ENCODE measurements at places on chromosomes 2 and 18.

GRCh38 chr2:147665105-147665504, 179.7 kb upstream of the ACVR2A start:
- no peak for DNase-seq

GRCh38 chr18:57080479-57080878, 66.4 kb upstream of the BOD1L2 start:
- no peak for DNase-seq

DNA sequence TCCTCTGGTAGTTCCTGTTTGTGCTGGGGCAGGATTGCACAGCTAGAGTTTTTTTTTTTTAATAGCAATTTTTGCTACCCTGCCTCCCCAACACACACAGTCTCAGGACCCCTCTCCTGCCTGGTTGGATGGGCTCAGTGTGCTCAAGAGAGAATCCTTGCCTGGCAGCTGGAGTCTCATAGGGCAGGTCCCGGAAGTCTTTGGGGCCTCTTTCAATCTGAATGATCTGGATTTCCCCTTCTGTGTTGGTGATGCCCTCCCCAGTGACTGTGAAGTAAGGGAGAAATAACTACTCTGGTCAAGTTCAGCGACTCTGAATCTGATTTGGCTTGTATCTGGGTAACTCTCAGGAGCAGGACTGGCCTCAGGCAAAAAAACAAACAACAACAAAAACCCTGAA, 220.6 kb upstream of the LRRTM1 start:
- DNase-seq: no peak

DNA sequence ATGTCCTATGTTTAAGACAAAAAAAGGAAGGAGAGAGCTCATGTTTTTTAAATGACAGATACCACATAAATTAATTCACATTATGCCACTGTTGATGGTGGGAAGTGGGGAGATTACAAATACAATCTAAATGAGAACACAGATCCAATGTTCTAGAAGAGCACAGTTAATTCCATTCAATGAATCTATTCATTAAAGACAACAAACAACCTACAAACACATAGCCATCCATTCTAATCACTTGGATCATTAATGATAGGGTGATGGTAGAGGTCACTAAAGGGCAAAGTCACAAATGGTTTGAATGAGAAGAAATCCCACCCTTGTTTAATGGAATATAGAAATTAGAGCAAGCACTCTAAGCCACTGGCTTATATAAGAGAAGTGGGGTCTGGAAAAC, 21.7 kb downstream of the HNRNPA3 start:
- no peak for DNase-seq

DNA sequence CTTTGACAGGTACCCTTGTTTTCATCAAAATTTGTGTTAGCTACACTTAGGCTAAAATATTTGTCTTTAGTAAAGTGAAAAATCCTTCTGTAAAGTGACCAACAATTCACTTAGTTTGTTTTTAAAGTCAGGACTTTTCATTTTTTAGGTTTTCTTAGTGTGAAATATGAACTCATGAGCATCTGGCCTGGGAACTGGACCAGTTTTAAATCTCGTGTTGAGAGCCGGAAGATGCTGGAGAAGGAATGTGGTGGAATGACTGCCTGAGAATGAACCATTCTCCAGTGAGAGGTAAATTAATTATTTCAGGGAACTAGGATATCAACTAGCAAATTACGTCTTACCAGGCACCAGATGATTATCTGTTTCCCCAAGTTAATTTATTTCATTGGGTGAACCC, 305.7 kb downstream of the AGPS start:
- DNase-seq: no peak

DNA sequence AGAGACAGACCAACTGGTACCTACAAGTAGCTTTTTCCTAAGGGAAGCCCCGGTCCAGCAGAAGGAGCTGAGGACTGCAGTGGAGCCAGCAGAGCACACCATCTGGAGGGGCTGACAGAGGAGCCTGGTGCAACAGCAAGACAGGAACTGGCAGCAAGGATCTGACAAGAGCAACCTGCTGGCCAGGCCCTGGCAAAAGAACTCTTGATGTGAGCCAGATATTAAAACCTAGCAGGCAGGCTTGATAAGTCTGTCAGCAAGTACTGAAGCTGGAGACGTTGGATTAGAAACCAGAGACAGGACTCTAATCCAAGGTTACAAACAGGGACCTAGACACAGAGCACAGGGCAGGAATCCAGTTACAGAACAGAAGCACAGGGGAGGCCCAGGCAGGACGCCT, 260.7 kb upstream of the MGAT5 start:
- no peak for DNase-seq

DNA sequence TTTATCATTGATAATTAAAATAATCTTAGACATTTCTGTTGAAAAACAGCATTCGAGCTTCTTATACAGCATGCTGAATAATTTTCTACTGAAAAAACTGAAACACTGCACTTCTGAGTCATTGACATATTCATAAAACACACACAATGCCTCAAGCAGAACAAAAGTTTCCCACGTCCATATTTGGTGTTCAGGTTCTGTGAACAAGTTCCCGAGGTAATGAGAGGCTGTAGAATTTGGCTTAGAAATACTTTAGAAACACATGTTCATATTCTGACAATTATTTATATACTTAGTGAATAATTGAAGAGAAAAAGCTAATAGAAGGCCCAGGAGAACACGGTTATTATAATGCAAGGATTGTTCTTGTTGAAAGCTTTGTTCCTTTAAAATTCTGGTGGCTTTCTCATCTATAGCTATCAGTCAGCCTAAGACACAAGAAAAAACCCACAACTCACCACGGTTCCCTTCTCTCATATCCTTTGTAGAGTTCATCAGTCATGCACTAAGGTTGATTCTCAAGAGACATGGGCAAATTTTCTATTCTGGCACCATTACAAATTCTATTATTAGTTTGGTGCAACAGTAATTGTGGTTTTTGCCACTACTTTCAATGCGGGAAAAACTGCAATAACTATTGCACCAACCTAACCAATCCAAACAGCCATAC, 194.4 kb downstream of the TMX3 start:
- DNase-seq: no peak

DNA sequence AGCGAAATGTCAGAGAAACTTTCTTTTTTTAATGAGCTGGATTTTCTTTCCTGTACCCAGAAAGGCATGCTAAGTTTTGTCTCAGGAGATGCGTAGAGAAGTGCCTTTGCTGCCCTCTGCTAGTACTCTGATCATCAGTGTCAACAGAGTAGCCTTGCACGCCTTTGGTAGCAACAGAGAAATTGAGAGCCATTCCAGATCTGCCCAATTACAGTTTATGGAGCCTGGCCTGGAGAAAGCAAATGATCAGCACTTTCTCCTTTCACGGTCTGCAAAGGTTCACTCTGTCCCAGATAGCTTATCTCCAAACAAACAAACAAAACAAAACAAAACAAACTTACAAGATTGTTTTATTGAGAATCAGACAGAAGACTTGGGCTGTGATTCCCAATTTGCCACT, 792.8 kb upstream of the PIK3C3 start:
- DNase-seq: no peak

DNA sequence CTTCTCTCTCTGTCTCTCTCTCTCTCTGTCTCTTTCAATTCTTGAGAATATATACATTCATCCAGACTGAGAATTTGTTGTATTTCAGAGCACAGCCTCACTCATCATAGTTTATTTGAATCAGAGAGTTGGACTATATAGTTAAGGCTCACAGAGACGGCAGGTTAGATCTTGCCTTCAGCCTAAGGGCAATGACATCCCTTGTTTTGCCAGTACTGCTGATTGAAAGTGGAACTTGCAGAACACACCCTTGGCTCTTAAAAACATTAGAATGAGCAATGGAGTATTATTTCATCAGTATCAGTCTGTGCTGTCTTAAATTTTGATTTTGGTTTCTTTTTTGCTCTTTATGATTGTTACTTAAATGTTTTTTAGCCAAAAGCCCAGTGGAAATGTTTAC, 62.0 kb upstream of the DSG1 start:
- DNase-seq: no peak

DNA sequence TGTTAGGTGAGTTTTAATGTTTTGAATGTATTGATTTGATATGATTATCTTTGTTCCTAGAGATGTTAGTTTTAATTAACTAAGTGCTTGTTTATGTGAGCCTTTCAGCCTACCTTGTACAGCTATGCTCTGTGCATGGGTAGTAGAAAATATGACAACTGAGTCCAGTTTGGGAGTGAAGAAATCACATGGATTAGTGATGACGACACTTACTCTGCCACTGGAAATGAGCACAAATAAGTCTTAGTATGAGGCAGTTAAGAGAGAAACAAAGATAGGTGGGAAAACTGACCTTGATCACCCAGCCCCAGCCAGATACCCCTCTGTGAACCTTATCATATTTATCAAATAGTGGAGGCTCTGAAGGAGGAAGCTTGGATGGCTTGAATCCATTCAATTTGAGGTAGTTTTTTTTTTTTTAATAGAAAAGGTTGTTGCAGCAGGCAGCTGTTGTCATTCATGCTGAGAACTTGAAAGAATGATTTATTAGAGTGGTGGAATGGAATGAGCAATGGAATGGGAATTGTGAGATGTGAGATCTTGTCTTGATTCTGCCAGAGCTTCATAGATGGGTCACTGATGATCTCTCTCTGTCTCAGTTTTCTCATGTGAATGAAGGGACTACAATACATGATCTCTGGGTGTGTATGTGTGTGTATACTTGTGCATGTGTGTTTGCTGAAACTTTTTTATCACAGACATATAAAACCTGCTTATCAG, 96.4 kb downstream of the MAP3K20 start:
- no peak for DNase-seq

DNA sequence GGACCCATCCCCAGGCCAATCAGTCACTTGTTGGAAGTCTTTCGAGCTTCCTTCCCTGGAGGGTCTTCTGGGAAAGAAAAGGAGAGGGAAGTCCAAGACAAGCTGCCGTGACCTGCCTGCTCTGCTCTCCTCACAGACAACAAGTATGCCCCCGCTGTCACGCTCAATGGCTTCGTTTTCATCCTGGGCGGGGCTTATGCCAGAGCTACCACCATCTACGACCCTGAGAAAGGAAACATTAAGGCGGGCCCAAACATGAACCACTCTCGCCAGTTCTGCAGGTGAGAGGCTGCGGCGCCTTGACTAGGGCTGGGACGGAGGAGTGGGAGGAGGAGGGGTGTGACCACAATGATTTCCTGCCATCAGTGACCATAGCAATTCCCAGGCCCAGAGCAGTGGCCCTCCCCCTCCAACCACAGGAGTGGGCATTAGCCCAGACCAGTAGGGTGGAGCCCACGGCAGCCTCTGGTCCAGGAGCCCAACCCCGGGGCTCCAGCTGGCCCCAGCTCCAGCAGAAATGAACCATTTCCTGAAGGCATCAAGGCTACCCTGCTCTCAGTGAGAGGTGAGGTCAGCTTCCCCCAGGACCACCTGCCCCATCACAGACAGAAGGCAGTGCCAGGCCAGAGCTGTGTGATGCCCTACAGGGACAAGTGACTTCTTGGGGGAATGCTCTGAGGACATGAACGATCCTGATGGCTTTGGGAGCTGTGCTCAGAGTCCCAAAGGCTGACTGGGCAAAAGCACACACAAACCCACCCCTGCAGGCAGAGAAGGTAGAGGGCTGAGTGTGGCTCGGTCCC, 223.1 kb downstream of the ATAD2B start:
- no peak for DNase-seq

DNA sequence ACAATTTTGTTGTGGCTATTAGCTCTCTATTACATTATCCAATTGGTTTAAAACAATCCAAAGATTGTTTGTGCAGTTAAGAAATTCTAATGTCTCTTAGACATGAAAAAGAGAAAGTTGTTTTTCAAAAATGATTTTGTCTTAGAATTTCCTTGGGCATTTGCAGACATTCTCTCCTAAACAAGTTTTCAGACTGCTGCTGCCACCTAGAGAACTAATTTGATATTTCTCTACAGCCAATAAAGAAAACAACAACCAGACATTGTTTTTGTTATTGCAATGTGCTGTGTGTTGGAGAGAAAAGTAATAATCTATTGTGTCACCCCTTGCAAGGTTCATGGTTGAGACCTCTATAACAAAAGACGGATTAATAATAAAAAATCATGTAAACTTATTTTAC, 119.0 kb upstream of the SYT4 start:
- no peak for DNase-seq

DNA sequence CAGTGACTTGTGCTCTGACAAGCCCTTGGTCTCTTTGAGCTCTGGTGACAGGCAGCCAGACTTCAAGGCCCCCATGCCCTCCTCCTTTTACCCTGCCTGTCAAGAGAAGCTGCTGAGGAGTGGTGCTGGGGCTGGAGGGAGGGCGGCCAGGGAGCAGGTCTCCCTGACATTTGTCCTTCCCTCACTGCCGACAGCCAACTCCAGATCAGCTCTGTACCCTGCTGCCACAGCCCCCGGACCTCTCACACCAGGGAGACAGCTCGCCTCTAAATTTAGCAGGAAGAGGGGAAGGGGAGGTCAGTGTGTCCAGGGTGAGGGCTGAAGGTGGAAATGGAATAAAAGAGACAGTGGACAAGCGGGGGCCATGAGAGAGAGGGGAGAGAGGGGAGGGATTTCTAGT, 155.8 kb downstream of the TDRD15 start:
- DNase-seq: no peak

DNA sequence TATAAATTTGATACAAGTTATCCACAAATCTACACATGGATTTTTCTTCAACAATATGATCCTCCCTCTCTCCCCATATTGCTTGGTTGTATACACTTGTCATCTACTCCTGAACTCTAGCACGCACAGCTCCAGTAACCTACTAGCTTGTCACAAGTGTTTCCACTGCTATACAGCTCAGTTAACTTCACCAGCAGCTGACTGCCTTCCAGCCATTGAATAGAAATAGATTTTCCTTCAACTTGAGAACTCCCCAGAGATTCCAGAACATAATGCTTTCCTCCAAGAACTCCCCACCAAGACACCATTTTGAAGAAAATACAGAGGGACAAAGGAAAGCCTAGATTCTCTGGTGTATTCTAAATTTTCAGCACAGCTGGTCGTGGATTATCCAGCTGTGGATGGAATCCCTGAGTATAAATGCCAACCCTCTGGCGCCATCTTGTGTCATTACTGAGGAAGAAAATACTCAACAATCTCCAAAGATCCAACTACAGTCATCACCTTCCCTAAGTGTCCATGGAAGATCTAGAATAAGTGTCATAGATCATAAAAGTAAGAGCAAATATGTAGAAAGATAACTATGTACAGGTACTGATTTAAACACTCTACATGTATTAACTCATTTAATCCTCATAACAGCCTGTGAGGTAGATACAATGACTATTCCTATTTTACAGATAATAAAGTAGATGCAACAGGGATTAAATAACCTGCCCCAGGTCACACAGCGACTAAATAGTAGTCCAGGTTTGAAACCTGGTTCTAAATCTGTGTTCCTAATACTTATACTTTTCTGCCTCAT, 156.7 kb downstream of the ARHGAP28 start:
- DNase-seq: no peak

GRCh38 chr2:96930351-96931010, 55.9 kb downstream of the FAM178B start:
- no peak for DNase-seq

All from stimulated activated CD8-positive, alpha-beta memory T cell treated with anti-CD3 and anti-CD28 coated beads, Interleukin-2, amount 100 ng/mL, for 1 hour (primary cell).